ENCODE measurements at places on chromosomes 3 and 15. TPM values are rescaled to one million over a fixed set of nuclear protein-coding genes. Genes with fewer than 3 reads are reported as not detected.
A peak's percentile ranks its signal among the peaks of the same experiment; 100 is the strongest.

DNA sequence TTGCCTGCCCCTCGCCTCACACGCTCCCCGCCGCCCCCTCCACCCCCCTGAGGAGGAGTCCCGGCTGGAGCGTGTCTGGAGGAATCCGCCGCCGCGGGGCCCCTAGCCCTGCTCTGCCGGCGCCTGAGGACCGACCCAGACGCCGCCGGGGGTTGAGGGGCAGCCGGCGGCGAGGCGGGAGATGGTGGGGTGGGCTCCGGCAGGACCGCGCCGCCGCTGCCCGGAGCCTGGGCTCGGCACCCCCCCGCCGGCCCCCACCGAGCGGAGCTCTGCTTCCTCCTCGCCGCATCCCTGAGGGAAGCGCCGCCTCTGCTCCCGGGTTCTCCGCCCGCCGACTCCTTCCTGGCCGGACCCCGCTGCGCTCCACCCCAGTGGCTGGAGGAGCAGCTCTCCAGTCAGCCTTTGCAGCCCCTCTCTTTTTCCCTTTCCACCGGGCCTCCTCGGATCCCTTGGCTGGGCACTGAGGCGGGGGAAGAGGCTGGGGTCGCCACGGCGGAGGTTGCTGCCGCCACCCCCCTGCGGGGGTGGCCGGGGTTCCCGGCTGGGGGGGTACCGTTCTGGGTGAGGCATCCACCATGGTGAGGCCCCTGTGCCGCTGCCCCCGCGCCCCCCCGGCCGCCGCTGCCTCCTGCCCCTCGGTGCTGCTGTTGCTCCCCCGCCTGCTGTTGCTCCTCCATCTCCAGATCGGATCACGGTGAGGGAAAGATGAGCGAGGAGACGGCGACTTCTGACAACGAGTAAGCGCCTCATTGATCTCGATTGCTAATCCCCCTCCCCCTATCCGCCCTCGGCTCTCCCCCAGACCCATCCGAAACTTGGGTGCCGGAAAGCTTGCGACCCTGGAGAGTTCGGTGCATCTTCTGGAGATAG is at the start of gene SPRED1:
SPRED1 (plus strand) TSS at position 356 of the 870 bp plus-strand sequence; CDS start at position 706, 350 bp downstream.
- peak; percentile 81 for DNase-seq

DNA sequence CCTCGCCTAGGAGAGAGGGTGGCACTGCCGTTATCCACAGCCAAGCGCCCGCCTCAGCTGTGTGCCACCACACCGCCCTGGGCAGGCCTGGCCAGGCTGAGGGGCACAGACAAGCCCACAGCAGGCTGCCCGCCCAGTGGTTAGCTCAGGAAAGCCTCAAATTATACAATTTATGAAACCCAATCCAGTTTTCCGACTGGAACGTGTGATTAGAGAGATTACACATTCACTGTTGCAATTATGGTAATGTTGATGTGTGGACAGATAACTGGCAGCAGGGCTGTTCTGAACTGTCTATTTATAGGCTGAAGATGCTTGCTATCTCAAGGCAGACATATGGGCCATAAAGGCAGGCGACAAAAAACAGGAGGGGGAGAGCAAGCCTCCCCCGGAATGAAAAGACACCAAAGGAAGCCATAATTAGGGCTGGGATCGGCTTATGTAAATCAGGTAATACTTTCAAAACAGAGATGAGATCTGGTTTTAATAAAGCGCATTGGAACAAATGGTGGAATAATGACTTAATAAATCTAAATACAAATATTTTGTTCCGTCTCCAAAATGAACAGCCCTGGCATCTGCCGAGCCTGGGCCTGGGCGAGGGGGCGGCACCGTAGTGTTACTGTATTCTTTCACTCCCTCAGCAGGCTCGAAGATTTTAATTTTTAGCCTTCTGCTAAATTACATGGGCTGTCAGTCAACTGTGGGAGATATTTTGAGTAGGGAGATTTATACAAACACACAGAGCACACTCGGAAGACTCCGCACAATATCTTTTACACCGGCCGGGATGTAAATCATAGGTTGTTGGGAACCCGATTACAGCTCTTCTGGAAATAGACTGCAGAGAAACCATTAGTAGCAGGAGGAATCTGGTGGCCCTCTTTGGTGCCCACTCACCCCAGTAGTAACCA is 103.1 kb upstream of the TLE3 start:
- peak; percentile 97 for DNase-seq

DNA sequence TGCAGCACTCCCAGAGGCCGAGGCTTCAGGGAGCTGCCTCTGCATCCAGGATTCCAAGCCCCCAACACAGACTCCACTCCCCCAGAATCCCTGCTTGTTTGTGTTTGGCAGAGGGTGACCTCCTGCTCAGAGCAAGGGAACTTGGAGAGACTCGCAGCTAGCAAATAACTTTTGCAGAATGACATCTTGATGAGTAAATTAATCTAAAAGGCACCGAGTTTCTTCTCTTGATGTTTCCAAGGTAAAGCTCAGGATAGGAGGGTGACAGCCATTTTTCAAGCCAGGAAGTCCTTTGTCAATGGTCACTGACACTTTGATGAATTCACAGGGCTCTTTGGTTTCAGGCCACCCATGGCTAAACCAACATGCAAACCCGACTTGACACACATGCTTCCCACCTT is 523.0 kb downstream of the NTRK3 start:
- no peak for DNase-seq

The FRMD4B gene
- 0.33 TPM for total RNA-seq

The CCRL2 gene
- not detected for total RNA-seq

The CCDC50 gene
- 77.2 TPM for total RNA-seq

DNA sequence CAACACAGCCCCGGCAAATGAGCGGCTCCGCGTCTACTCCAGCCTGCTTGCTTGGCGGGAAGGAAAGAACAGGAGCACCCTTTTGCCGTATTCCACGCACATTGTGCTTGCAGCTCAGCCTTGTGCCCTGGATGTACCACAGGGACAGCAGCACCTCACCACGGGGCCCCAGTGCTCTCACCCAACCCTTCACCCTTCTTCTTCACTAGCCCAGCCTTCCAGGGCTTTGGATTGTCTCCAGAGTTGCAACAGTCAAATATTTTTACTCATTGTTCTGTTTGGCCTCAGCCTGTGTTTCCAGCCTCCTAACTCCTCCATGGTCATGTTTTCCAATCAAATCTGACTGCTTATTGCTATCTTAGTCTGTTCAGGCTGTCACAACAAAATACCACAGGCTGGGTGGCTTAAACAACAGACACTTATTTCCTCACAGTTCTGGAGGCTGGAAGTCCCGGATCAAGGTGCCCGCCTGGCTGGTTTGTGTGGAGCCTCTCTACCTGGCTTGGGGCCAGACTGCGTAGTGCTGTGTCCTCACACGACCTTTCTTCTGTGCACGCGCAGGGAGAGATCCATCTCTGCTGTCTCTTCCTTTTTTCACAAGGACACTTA is 79.2 kb upstream of the ABHD17C start:
- DNase-seq = peak; percentile 52

DNA sequence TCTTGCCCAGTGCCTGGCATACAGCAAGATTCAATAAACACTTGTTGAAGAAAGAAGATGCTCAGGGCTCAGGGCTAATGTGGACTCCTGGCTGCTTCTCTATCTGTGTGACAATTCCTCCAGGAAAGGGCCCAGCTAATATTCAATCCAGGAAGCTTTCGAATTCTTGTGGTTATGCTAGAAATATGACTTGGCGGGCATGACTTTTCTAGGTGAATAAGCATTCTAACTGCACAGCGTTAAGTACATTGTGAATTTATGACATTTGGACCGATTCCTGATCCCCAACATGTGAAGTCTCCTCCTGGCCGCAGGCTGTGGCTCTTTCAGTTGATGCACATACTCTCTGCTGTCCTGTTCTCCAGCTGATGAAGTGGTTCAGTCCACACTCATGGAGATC is 117.0 kb downstream of the IMPG2 start:
- DNase-seq = no peak

GRCh38 chr15:81259760-81260298 is 63.1 kb downstream of the IL16 start:
- DNase-seq = no peak

GRCh38 chr3:145628211-145628610 is 532.8 kb downstream of the PLOD2 start:
- DNase-seq = no peak

- DNase-seq = no peak
Observed at GRCh38 chr3:147925272-147925671, 516.1 kb downstream of the ZIC1 start.

- DNase-seq = no peak
Observed at GRCh38 chr15:40493089-40493840, 22.5 kb downstream of the CHST14 start.

GRCh38 chr3:38646630-38647029 is 2.9 kb downstream of the SCN5A start:
- DNase-seq = peak; percentile 59

- no peak for DNase-seq
Observed at GRCh38 chr3:83224101-83224868, 1462.8 kb upstream of the GBE1 start.

DNA sequence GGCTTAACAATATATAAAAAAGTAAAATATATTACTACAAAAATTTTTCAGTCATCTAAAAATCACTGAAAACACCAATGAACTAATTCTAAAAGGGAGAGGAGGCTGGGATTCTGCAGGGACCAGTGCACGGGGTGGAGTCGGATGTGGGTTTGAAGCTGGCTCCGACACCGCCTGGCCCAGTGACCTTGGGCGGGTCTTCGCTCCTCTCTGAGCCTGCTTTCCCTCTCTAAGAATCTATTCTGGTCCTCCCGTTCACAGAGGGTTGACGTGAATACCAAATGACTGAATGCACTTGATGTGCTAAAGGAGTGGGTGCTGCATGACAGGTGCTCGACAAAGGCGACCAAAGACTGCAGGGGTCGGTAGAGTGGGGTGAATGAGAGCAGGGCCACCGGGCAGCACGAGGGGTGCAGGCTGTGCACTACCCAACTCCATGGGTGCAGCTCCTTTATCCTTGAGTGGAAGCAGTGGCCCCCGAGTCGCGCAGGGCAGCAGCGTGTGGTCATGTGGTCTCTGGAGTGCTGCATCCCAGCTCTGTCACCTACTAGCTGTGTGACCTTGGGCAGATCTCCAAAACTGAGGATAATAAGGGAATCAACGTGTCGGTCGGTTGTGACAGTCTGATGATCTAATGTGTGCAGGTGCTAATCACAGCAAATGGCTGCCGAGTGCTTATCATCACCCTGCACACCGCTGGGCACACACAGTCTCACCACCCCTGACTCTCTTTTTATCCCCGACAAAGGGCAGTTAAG is 8.6 kb upstream of the IQSEC1 start:
- no peak for DNase-seq

DNA sequence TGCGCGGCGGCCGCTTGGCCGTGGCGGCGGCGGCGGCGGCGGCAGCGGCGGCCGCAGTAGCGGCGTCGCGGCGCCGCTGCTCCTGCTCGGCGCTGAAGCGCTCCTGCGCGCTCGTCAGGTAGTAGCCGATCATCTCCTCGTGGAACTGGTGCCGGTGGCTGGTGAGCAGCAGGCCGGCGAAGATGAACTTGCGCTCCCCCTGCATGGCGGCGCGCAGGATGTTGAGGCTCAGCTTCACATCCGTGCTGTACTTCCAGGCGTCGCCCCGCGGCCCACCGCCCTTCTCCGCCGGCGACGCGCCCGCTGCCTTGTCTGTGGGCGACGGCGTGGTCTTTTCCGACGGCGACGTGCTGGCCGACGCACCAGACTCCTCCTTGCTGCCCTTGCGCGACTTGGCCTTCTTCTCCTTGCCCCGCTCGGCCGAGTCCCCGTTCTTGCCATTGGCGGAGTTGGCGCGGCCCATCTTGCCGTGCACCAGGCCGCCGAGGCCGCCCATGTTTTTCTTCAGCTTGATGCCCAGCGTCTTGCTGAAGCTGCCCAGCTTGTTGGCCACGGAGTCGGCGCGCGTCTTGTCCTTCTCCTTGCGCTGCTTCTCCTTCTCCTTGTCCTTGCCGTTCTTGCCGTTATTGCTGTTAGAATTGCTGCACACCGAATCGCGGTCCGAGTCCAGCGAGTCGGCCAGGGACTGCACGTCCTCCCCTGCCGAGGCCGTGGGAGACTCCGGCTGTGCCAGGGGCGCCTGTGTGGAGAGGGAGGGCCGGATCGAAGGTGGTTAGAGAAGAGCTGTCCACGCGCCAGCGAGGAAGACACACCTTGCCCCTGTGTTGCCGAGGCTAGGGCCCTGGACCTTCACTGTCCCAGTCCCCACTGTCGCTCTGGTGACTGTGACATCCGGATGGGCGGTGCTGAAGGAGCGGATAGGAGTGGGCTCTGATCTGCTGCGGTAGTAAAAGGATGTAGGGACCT is 157.6 kb downstream of the KLF13 start:
- DNase-seq = no peak

The MINAR1 gene
- 1.6 TPM for total RNA-seq

GRCh38 chr3:128490915-128491690 is 1.9 kb downstream of the GATA2 start:
- no peak for DNase-seq

- DNase-seq = peak; percentile 18
Observed at GRCh38 chr3:157573281-157573680, 70.1 kb upstream of the VEPH1 start.

DNA sequence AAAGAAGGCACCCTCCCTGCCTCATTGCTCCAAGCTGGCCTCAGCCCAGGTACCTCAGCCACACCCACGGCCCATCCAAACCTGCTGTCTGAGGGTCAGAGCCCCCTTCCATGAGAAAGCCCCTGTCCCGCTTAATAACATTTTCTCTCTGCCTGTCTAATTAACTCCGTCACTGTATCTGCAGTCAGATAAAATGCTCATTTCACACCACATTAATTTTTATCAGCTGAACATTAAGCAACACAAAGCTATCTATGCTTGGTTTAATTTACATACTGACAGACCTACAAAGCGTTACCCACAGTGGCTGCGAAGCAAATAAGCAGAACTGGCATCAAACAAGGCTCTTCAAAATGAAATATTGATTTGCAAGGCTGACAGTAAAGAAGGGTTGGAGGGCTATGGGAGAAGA is 309.8 kb upstream of the ICE2 start:
- no peak for DNase-seq

DNA sequence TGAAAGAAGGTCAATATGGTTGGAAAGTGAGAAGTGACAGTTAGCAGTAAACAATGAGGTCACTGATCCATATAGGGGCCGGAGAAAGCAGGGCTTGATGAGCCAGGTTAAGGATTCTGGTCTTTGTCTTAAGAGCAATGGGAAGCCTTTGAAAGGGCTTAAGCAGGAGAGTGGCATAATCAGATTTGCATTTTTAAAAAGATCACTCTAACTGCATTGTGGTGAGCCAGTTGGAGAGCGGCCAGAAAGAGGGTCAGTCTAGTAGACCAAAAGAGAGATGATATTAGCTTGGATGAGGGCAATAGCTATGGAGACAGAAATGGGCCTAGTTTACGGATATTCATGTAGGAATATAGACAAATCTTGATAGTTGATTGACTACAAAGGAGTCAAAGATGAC is 46.6 kb downstream of the CPNE4 start:
- peak; percentile 67 for DNase-seq

GRCh38 chr15:76903251-76903681 is 1.9 kb downstream of the SCAPER start:
- DNase-seq = peak; percentile 40

DNA sequence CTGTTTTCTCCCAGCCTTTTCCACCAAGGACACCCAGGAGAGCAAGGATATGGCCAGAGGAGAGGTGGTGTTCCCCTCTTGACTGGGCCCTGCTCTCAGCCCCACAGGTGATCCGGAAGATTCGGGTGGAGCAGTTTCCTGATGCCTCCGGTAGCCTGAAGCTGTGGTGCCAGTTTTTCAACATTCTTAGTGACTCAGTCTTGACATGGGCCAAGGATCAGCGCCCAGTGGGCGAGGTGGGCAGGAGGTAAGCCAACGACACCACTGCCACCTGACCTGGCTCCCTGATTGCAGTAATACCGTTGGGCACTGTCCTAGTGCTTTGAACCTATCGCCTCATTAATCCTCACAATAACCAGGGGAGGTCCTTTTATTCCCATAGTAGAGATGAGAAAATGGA is 25.3 kb upstream of the SLC28A1 start:
- DNase-seq = no peak

The SLC35G2 gene
- total RNA-seq = 25.0 TPM
